Glutamatergic neuron (in vitro differentiated cells): ENCODE measurements at places on chromosomes 1 and 21. TPM values are rescaled to one million over a fixed set of nuclear protein-coding genes. Genes with fewer than 3 reads are reported as not detected.

The RAB4A gene
- total RNA-seq, result 63.0 TPM

The ZNF670 gene
- 10.7 TPM for total RNA-seq

The RPS27 gene
- total RNA-seq, result 881 TPM

The KCNAB2 gene
- 20.4 TPM for total RNA-seq

The A3GALT2 gene
- 0.71 TPM for total RNA-seq

The HTR1D gene
- 0.20 TPM for total RNA-seq

The USH2A gene
- not detected for total RNA-seq

The SNRPE gene
- total RNA-seq, result 109 TPM

The NRIP1 gene
- total RNA-seq, result 51.5 TPM

The IVL gene
- total RNA-seq, result not detected

The HAPLN2 gene
- total RNA-seq, result 0.71 TPM

The AMPD1 gene
- not detected for total RNA-seq

The IFNLR1 gene
- total RNA-seq, result 0.47 TPM

The SELENBP1 gene
- 2.9 TPM for total RNA-seq
